ENCODE measurements at places on chromosomes 7 and 10.
A peak's percentile ranks its signal among the peaks of the same experiment; 100 is the strongest.

DNA sequence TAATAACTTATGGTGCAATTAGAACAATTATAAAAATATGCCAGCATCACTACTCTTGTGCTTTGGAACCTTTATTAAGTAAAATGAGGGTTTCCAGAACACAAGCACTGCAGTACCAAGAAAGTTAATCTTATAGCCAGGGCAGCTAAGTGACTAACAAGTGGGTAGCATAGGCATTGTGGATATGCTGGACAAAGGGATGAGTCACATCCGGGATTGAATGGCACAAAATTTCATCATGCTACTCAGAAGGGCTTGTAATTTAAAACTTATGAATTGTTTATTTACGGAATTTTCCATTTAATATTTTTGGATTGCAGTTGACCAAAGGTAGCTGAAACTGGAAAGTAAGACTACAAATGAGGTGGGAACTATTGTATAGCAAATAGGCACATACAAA lies 250.6 kb downstream of the C7orf25 start:
- no peak for DNase-seq

DNA sequence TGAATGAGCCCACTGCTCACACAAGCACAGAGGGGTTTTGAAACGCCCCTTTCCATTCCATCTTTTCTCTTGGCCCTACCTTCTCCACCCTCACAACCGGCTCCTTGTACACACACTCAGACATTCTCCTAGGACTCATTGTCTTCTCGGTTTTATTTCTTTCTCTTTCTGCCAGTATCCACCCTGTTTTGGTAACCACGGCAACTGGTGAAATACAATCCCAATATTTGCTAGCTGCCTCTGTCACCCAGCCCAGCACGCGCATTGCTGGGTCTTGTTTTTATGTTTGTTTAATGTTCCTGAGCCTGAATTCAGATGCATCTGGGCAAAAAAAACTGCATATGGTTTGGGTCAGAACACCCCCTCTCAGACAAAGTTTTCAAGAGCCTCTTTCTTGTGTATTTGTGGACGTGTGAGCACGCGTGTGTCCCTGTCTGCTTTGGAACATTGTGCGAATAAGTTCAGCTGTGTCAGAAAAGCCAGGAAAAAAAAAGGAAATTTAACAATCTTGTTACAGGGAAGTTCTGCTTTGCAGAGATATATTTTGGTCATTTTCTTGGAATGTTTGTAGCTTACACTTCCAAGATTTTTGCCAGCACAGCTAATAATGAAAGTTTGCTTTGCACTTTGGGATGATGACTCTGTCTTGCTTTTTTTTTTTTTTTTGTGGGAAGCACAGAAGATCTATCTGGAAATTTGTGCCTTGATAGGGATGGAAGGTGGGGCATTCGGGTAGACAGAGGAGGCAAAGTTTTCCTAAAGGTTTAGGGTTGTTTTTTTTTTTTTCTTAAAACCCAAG lies 225.9 kb downstream of the TRIL start:
- no peak for DNase-seq

DNA sequence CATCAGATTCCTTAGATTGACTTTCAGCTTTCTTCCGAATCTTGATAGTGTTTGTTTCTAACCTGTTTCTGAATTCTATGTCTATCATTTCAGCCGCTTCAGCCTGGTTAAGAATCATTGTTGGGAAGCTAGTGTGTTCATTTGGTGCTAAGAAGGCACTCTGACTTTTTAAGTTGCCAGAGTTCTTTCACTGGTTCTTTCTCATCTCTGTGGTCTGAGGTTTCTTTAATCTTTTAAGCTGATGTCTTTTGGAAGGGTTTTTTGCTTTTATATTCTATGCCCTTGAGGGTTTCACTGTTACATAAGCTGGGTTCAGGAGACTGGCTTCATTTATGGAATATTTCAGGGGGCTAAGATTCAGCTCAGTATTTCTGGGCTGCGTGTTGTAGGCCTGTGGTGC lies 104.5 kb upstream of the PRSS58 start:
- no peak for DNase-seq

- DNase-seq, result no peak
Measured at GRCh38 chr10:129940617-129941198, 23.4 kb downstream of the EBF3 start.

- DNase-seq, result no peak
Measured at GRCh38 chr7:131620673-131621609, 64.5 kb upstream of the PODXL start.

DNA sequence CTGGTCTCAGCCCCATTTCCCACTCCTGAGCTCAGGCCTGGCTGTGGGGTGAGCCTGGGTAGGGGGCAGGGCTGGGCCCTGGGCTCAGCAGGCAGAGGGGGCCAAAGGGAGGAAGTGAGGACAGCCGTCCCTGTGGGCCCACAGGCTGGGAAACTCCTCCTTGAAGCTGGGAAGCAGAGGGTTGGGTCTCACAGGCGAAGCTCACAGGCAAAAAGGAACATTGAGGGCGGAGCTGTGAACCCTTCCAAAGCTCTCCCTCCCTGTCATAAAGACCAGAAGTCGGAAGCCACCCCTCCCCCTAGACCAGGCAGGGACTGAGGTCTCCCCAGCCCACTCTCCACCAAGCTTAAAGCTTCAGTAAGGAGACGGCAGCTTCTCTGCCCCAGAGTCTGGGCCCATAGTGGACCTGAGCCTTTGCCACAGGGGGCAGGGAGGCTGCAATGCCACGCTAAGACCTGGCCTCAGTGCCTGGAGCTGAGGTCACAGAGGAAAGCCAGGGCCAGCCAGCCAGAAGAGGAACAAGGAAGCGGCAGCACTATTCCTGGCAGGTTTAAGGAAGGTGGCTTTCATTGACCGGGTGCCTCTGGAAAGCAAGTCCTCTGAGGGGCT lies 1.0 kb upstream of the KCP start:
- peak; percentile 50 for DNase-seq

DNA sequence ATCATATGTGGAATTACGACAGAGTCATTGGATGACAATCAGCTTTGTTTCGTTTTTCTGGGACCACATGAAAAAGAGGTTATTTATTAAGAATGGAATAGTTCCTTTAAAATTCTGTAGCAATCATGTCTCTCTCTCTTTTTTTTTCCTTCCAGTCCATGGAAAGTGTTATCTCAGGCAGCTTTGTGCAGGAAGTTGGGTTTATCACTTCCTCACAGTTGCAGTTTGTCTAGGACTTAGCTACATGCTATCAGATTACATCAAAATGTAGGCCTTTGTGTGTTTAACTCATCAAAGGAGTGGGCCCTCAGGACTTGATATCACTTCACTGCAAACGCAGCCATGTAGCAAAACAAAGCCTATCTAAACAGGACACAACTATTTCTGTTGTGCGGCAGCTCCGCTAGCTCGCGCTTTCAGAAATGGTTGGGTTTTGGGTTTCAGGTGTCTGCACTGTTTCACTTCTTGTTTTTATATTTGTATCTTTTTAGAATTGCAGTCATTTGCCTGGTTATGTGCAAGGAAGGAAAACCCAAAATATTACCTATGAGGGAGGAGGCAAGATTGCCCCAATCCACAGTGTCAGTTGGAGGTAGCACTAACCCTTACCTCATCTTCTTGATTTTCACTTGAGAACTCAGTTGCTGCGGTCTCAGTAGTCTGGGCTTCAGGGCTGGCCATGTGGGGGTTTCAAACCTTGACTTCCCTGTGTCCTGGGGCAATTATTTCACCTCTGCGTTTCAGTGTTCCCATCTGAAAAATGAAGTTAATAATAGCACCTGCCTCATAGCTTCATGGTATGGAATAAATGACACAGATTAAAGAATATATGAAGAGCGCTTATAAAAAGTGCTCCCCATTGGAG lies 66.7 kb downstream of the HHEX start:
- DNase-seq, result no peak

- DNase-seq, result no peak
Measured at GRCh38 chr10:45557275-45557905, 115.2 kb downstream of the ZFAND4 start.

- DNase-seq, result no peak
Measured at GRCh38 chr7:72476608-72477305, 64.6 kb upstream of the CALN1 start.

DNA sequence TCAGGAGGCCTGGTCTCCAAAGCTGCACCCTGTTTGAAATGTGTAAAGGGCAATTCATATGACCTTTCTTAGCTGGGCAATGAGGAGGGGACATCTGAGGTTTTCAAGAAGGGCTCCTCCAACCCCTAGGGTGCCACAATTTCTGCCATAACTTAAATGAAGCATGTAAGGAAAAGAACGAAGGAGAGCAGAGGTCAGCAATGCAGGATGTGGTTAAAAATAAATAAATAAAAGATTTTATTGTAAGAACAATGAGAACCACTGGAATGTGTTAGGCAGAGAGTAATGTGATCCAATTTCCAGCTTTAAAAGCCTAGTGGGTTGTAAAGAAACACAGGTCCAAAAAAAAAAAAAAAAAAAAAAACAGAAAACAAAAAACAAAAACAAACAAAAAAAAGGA lies 673.1 kb downstream of the TNS3 start:
- no peak for DNase-seq

- no peak for DNase-seq
Measured at GRCh38 chr10:71368643-71369042, 28.1 kb upstream of the CDH23 start.

DNA sequence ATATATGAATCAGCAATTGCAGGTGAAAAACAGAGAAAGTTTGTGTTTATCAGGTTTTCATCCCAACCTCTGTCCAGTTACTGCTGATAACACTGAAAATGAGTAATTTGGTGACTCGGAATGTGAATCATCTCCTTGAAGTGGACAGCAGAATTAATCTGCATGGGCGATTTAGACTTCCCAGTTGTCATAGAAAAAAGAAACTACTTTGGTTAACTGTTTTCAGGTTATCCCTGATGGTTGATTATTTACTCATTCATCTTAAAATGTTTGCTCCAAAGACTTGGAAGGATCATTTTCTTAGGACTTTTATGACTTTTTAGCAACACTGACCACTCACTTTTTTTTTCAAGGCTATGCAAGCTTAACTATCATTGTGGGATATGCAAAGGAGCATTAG lies 504.1 kb upstream of the ANKRD30A start:
- no peak for DNase-seq

GRCh38 chr10:96577069-96577468 lies 9.7 kb downstream of the TM9SF3 start:
- DNase-seq, result no peak

GRCh38 chr10:62284221-62284620 lies 15.6 kb upstream of the RTKN2 start:
- no peak for DNase-seq

DNA sequence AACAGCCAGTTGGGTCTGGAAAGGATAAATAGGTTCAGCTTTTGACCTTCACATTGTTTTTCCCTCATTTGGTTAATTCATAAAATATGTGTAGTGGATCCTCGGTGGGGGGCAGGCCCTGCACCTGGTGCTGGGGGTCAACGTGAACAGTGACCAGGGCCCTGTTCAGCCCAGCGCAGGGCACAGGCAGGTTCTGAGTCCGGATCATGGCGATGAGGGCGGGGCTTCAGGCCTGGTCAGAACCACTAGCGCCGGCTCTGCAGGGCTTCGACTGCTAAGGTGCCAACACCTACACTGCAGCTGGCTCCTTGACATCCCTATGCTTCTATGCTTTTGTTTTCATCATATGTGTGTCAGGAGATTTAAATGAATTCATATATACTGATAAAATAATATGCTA lies 177.7 kb downstream of the CXCL12 start:
- no peak for DNase-seq

DNA sequence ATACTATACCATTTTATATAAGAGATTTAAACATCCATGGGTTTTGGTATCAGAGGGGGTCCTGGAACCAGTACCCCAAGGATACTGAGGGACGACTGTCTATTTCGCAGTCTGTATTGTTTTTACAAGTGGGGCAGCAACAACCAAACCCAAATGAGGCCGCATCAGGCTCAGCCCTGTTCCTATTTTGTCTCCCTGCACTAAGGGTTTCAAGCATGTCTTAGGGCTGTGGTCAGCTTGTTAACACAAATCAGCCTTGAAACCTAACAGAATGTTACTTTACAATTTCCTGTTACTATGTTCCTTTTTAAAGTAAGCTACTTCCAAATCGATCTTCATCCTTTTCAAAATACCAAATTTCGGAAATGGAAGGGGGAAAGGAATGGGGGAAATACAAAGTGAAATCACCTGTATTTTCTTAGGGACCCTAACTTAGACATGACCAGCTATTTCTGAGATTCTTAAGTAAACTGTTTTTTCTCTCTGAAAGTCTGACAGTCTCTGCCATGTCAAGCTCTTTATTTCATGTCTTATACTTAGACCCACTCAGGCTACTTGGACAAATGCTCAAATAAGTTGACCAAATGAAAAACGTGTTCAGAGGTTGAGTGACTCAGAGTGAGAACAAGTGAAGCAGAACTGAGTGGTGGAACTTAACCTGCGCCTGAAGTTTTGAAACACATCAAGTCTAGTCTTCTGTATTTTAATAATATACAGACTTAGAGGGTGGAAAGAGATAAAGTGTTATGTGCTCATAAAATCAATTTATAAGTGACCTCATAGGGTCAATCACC lies 75.8 kb downstream of the C1GALT1 start:
- DNase-seq, result no peak

- DNase-seq, result no peak
Measured at GRCh38 chr10:14173391-14173705, 157.4 kb downstream of the FRMD4A start.

GRCh38 chr10:9853405-9854355 lies 1164.0 kb upstream of the CELF2 start:
- DNase-seq, result no peak

DNA sequence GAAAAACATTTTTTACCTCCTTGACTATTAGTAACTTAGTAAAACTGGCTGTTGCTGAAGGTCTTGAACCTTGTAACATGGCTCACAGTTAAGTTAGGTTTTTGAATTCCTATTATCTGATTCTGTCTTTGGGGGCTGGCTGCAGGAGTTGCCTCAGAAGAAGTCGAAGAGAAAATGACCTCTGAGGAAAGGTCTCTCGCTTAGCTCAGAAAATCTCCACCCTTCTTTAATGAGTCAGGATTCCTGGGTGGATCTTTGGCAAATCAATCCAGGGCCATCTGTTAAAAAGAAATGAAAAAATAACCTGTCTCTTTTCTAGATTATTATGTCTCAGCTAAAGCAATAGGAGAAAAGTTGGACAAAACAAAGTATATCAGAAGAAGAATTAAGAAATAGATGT lies 267.8 kb upstream of the SEMA3C start:
- no peak for DNase-seq

- no peak for DNase-seq
Measured at GRCh38 chr10:45438466-45439090, 64.6 kb downstream of the ALOX5 start.

GRCh38 chr7:152351168-152351567 lies 84.6 kb downstream of the KMT2C start:
- DNase-seq, result no peak
